CD8-positive, alpha-beta memory T cell (primary cell): ENCODE measurements at places on chromosomes 16 and 17.

DNA sequence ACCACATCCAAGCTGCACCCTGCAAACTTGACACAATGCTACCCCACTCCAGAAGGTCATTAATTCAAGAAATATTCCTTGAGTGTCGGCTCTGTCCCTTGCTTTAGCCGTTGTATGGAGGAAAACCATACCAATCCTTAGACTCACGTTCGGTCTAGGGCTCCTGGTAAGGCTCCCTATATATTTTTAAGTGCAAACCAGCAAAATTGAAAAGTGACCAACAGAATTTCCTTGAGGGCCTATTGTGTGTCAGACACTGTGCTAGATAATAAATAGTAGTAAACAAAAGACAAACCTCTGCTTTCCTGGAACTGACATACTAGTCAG lies 390 bp upstream of the BBS2 start:
- no peaks in the 10 kb centered on the region for H3K27me3 ChIP-seq
- H3K27ac ChIP-seq: peak overlapping the region; percentile 88
- peak overlapping the region; percentile 88 for H3K4me3 ChIP-seq

DNA sequence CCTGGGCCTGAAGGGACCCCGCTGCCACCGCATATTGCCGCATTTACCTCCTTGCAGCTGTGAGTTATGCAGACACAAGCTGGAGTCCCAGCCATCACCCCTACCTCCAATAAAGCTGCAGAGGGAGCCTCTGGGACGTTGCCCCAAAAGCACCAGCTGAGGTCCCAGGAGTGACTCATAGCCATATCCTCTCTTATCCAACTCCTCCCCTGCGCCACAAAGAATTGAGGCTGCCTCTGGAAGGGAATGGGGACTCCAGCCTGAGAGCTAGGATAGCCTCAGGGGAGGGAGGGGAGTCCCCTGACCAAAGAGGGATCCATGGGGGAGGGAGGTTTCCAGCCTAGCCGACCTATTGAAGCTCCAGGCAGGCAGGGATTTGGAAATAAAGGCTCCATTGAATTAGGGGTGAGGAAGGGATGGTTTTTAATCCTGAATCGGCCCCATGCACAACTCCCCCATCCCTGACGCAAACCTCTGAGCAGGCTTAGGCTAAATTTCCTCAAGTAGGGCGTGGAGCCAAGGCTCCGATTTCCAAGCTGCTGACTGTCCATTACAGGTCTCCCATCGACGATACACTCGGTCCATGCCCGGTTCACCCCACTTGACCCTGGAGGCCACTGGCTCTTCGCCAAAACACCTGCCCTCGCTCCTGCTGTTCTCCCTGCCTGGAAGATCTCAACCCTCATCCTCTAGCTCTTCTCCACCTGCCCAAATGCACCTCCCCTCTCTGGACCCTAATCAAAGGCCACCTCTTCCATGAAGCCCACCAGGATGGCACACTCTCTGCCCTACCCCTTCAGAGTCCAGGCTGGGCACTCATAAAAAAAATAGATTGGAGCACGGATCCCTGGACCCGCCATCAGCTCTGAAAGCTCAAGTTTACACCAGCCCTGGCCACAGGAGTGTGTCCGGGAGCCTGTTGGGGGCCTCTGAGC lies 27.5 kb downstream of the PIMREG start:
- H3K4me3 ChIP-seq: no peak overlapping the region
- no peaks in the 10 kb centered on the region for H3K36me3 ChIP-seq
- no peaks in the 10 kb centered on the region for H3K4me1 ChIP-seq
- no peak overlapping the region for H3K27ac ChIP-seq

DNA sequence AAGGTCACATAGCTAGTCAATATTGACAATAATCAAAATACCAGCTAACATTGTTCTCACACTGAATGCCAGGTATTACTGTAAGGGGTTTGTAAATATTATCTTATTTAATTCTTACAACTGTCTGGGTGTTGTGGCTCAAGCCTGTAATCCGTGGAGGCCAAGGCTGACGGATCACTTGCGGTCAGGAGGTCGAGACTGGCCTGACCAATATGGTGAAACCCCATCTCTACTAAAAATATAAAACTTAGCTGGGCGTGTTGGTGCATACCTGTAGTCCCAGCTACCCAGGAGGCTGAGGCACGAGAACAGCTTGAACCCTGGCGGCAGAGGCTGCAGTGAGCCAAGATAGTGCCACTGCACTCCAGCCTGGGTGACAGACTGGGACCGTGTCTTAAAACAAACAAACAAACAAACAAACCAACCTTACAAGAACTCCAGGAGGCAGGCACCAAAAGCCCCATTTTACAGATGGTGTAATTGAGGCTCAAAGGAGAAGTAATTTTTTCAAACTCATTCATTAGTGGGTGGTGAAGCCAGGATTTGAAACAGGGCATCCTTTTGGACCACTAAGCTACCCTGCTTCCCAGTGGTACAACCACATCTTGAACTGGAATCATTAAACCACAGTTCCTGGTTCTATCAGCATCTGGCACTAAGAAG lies 104.3 kb downstream of the XYLT1 start:
- no peaks in the 10 kb centered on the region for H3K27me3 ChIP-seq
- H3K4me1 ChIP-seq: peaks cover 96% of the 10 kb centered on the region
- H3K36me3 ChIP-seq: no peaks in the 10 kb centered on the region
- H3K4me3 ChIP-seq: no peak overlapping the region
- no peak overlapping the region for H3K27ac ChIP-seq
- DNase-seq: no peak

DNA sequence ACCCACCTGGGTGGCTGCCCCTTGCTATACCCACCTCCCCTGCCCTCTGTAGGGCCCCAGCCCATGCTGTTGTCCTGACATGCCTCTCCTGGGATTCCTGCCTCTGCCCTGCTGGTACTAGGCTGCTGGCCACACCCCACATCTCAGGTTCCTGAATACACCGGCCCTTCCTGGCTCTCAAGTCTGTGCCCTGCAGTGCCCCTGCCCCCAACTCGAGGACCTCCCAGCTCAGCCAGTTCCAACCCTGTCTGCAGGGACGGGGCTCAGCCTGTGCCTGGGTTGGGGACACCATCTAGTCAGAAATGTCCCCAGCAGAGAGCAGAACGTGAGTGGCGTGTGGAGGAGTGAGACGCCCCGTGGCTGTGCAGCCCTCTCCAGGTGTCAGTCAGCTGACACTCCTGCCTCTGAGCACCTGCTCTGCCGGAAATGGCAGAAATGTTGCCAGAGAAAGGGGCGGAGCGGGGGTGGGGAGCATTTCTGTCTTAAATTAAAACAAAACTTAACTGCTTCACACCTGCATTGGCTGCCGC lies 28.7 kb downstream of the ACSF3 start:
- peak overlapping the region; percentile 31 for H3K4me3 ChIP-seq
- peaks cover 26% of the 10 kb centered on the region for H3K4me1 ChIP-seq
- peak; percentile 59 for DNase-seq
- H3K27ac ChIP-seq: no peak overlapping the region
- peaks cover 4% of the 10 kb centered on the region for H3K36me3 ChIP-seq

- DNase-seq: no peak
- H3K4me3 ChIP-seq: no peak overlapping the region
- no peak overlapping the region for H3K27ac ChIP-seq
- no peaks in the 10 kb centered on the region for H3K36me3 ChIP-seq
- H3K27me3 ChIP-seq: no peaks in the 10 kb centered on the region
These were observed 386.5 kb downstream of the SLC39A11 start for GRCh38 chr17:72705905-72706395.

DNA sequence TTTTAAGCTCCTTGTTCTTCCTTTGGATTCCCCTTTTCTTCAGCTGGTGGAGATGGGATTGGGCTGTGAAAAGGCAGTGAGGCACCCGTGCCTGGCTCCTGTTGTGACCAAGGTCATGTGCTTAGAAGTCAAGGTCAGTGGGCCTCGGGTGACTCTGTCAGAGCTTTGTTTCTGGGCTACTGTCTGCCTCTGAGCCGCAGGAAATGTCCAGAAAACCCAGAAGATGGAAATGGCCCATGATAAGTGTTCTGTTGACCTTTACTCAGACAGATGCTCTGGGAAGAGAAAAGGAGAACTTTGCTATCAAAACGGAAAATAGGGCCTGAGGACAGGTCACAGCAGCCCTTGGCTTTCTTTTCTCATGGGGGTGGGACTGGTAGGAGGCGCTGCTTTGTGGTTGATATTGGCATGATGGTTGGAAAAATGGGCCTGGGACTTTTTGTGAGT lies 2.9 kb downstream of the ABCC1 start:
- no peak overlapping the region for H3K27ac ChIP-seq
- H3K4me1 ChIP-seq: peaks cover 41% of the 10 kb centered on the region
- DNase-seq: no peak
- no peaks in the 10 kb centered on the region for H3K27me3 ChIP-seq
- no peaks in the 10 kb centered on the region for H3K36me3 ChIP-seq
- H3K4me3 ChIP-seq: no peak overlapping the region

DNA sequence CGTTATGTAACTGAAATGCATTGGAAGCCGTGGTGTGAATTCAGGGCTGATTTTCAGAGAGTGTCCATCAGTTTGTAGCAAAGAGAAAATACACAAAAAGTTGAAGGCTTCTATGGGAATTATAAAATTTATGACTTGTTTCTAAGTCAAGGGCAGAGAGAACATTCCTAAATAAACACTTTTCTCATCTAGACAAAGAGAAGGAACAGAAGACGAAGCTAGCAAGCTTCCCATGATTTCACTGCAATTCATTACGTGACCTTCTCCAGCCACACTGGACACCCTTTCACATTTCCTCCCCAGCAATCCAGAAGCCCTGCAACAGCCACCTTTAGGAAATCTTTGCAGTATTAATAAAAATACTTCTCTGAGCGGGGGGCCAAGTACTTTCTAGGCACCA lies 67.8 kb downstream of the TMEM100 start:
- H3K4me1 ChIP-seq: no peaks in the 10 kb centered on the region
- no peak overlapping the region for H3K27ac ChIP-seq
- no peak overlapping the region for H3K4me3 ChIP-seq
- no peaks in the 10 kb centered on the region for H3K27me3 ChIP-seq
- DNase-seq: no peak

DNA sequence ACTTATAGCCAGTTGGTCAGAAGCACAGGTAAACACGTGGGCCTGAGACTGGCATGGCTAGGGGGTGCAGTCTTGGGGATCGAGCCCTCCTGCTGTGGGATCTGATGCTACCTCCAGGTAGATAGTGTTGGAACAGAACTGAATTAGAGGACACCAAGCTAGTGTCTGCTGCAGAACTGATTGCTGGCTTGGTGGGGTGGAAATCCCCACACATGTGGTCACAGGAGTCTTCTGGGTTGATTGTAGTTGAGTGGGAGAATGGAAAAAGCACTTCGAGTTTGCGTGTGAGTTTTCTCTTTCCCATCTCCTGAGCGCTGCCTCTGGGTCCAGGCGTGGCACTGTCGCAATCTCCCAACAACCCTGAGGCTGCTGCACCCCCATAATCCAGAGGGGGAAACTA lies 8.0 kb upstream of the SPATA32 start:
- H3K4me3 ChIP-seq: no peak overlapping the region
- H3K27ac ChIP-seq: no peak overlapping the region
- no peaks in the 10 kb centered on the region for H3K27me3 ChIP-seq
- no peaks in the 10 kb centered on the region for H3K4me1 ChIP-seq
- peaks cover 63% of the 10 kb centered on the region for H3K36me3 ChIP-seq

GRCh38 chr17:66331038-66331816 lies 28.8 kb downstream of the PRKCA start:
- no peaks in the 10 kb centered on the region for H3K27me3 ChIP-seq
- H3K4me3 ChIP-seq: peak overlapping the region; percentile 47
- peak overlapping the region; percentile 39 for H3K27ac ChIP-seq
- H3K4me1 ChIP-seq: peaks cover 83% of the 10 kb centered on the region
- no peak for DNase-seq
